ENCODE measurements at places on chromosomes 1 and 21.

DNA sequence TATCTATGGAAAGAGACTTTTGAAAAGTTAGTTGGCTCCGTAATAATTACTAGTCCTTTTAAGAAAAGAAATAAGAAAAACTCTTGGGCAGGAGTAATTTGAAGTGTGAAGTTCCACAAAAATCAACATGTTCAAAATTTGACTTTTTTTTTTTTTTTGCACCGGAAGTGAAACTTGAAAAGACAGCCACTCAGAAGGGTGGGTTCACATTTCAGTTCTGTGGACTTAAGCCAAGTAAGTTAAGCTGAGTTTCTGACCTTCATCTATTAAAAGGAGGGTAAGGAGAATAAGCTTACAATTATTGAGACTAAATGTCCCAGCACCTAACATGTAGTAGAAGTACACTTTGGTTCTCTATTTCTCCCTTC lies 11.0 kb downstream of the RO60 start:
- no peak for DNase-seq

DNA sequence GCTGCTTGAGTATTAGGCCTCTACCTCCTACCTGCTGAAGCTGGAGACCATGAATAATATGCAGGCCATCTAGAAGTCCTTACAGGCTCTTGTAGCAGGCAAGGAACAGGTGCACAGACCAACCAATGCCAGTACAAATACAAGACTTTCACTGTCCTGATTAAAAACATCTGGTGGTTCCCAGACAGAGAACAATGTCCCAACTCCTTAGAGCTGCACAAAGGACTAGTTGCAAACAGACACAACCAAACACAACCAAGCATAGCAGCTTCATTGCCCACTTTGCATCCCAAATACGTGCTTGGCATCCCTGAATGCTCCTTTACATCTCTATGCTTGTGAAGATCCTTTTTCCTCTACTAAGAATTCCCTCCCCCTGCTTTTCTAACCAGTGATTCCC lies 98.1 kb upstream of the CXADR start:
- DNase-seq, result no peak

GRCh38 chr1:43056981-43057391 lies 98.3 kb upstream of the SLC2A1 start:
- no peak for DNase-seq

GRCh38 chr1:46556822-46557221 lies 5.4 kb upstream of the KNCN start:
- no peak for DNase-seq

DNA sequence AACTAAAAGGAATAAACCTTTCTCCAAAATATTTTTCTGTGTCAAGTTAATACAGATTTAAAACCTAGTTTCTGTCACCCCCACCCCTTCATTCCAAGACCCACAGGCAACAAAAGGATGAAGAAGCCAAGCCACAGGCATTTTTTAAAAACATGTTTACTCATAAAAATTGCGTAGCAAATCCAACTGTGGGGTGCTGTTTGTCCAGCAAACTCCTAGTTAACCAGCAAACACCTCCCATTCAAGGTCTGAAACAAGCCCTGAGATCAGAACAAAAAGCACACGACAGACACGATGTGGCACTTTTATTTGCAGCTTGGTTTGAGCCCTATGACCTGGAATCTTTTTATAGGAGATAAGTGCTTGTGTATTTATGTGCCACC lies 149.9 kb upstream of the CAMK1G start:
- no peak for DNase-seq

GRCh38 chr1:30299393-30299792 lies 424.0 kb downstream of the MATN1 start:
- DNase-seq, result no peak

DNA sequence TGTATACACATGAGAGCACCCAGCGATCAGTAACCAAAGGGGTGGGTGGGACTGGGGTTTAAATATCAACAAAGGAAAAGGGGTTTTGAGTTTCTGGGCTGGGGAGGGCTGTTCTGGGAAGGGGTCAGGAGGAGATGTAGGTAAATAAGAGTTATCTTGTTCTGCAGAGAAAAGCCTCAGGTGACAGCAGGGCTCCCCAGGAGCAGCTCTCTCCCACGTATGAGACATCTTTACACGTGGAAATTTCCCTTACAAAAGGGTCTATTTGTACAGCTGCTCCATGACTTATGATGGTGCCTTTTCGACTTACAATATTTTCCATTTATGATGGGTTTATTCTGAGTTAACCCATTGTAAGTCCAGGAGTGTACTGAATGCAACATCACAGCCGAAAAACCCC lies 16.3 kb upstream of the PADI2 start:
- no peak for DNase-seq

GRCh38 chr1:200442023-200442422 lies 32.2 kb upstream of the ZNF281 start:
- DNase-seq, result no peak
